Activated naive CD4-positive, alpha-beta T cell treated with anti-CD3 and anti-CD28 coated beads, Interleukin-2, amount 50 U/mL, for 16 hours (primary cell): ENCODE measurements at places on chromosomes 6 and 20.

DNA sequence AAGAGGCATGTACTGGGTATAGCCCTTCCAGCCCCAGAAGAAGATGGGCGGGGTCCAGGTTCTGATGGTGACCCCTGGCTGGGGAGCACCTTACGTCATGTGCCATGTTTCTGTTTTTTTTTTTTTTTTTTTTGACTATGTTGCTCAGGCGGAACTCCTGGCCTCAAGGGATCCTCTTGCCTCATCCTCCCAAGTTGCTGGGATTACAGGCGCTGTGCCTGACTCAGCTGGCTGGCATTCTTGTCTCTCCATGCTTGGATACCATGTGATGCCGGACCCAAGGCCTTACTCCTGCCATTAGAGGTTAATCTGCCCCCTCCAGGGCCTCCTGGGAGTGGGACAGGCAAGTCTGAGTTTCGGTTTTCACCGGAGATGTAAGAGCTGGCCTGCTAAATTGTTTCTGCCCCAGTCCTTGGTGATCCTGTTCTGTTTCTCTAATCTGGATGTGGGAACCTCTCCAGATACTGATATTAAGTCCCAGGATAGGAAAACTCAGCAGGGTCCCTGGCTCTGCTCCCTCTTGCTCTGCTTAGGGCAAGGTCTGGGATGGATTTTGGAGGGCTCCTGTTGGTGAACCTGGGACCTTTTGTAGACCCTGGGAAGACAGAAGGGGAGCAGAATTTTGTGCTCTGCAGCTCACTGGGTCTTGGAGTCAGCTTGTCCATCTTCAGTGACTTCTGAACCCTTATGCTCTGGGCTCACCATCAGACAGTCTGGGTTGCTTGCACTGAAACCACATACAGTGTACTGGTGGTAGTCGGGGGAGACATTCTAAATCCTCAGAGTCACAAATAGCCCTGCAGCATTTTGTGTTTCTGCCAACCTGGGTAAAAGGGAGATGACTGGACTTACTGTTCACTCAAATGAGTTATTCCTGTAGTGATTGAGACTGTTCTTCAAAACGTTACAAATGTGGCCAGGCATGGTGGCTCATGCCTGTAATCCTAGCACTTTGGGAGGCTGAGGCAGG is 45.1 kb downstream of the PTK7 start:
- no peak for DNase-seq

GRCh38 chr6:148144917-148145521 is 197.6 kb upstream of the SASH1 start:
- DNase-seq = peak; percentile 58

GRCh38 chr20:63093966-63094766 is 87.4 kb upstream of the BHLHE23 start:
- peak; percentile 9 for DNase-seq

GRCh38 chr6:108164815-108165706 is 761 bp upstream of the NR2E1 start:
- DNase-seq = no peak

DNA sequence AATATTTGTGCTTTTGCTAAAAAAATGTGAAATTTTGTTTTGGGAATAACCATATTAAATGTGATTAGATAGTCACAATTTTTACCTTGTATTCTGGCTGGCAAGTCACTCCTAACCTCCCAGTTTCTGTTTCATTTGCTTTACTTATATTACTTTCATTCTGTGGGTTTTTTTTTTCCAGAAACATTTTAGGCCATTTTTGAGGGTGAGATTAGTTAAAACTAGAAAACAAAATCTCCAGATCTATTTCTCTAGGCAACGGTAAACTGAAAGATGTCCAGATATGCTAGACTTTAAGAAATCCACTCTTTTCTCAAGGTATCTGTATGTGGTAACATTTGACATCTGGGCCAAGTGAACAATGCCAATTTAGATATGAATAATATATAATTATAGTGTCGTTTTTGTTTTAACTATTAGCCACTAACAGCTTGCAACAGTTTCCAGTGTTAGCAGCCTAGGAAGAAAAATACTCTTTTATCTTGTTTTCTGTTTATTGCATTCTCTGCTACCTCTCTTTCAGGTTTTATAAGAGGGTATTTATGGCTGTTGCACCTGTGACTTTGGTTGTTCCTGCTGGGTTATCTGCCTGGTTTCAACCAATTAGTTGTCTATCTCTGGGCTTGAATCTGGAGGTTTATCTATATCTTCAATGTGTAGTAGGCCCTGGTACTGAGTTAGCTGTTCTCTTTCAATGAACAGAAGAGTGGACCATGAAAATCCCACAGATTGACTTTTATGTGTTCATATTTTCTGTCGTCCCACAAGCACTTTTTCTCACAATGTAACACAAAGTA is 260.9 kb downstream of the NKAIN2 start:
- DNase-seq = no peak

GRCh38 chr20:58405504-58406291 is 16.7 kb downstream of the VAPB start:
- DNase-seq = no peak

- no peak for DNase-seq
Measured at GRCh38 chr20:44036441-44036840, 121.8 kb downstream of the TOX2 start.

GRCh38 chr20:21322083-21322710 is 19.1 kb downstream of the XRN2 start:
- DNase-seq = no peak

DNA sequence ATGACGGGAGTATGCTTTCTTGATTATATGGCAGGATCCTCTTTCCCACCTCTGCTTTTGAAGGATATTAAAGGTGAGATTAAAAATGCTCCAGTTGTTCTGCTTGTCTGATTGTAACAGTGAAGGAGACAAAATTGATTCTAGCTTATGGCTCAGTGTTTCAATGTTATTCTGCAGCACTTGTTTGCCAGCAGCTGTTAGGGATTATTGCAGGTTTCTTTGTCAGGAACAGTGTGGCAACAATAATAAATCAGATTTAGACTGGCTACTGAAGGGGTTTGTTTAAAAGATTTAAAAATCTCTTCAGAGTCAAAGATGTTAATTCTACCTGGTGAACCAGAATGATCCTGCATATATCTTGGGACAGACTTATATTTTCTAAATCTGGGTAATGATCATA is 126.9 kb downstream of the LAMA2 start:
- DNase-seq = no peak

GRCh38 chr6:5003604-5004372 is at the start of gene RPP40:
TSS of gene RPP40 (minus strand) at chr6:5004037. CDS start at chr6:5004002, 35 bp downstream.
- peak; percentile 99 for DNase-seq

DNA sequence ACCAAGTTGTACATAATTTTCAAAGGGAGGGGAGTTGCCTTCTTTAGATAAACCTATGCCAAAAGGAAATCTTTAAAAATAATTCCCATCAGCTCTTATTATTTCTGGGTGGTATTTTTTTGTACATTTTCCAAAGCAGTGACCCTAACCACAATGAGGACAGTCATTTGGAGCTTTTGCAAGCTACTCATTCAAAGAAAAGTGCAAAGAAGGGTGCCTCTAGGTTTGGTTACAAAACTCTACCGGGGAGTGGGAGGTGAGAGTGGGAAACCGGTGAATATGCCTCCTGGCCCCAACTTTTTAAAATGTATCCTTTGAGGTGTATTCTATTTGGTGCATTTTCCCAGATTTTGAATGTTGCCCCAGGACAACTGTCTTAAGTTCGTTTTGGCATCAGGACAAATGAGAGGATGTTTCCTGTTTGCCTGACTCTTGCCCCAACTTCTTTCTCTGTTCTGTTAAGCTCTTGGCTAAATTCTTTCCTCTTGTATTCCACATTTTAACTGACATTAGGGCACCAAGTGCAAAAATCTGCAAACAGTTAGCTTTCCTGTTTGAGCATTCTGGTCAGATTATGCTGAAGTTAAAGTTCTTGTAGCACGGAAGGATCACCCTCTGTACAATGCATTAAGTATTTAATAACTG is 78.9 kb downstream of the SLX4IP start:
- DNase-seq = no peak

DNA sequence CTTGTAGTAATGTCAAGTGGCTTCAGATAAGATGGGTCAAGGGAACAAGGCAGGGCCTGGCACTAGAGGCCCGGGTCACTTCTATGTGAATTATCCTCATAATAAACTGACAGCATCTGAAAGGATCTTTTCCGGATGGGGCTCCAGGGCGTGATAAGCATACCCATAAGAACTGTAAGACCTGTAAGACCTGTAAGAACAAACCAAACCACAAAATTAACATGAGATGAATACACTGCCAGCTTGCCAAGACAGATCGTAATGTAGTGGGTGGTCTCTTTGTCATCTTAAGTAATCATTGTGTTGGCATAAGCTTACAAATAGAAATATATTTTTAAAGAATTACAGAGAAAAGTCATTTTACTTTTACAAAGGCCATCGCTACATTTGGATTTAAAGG is 334.9 kb downstream of the RFPL4B start:
- no peak for DNase-seq

DNA sequence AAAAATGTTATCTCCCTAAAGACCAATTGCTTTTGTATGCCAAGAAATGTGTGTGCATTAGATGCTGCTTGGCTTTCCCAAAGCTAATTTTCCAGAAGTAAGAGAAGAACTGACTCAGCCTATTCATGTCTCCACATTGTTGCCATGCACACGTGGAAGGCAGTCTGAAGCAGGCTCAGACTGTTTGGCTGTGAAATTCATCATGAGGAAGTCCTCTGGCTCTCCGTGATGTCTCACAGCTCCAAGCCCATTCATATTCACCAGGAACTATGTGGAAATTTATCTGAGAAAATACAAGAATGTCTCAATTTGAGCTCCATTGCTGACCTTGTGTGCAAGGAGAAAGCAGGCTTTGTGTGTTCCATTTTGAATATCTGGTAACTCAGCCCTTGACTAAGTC is 1022.2 kb upstream of the GJE1 start:
- DNase-seq = no peak

- peak; percentile 12 for DNase-seq
Measured at GRCh38 chr6:112879920-112880413, 532.8 kb downstream of the RFPL4B start.

- DNase-seq = no peak
Measured at GRCh38 chr6:138347864-138348263, 29.8 kb upstream of the SMIM28 start.

DNA sequence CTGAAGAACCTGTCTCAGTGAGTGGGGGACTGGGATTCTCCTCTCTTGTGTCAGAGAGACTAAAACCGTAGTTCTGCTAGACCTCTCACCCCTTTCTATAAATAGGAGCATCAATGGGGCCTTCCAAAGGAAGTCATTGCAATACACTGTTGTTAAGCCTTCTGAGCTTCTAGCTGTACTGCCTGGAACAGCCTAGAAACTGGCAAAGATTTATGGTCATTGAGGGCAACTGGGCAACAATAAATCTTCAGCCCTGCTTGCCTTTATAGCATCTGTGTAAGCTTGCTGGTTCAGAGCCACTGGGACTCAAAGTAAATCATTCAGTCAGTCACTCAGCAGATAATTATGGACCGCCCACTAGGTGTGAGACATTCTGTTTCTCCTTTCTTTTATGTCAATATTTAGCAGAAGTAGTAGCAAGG is 53.2 kb downstream of the PPP1R14C start:
- DNase-seq = no peak

GRCh38 chr6:130598021-130598989 is 228.9 kb upstream of the SMLR1 start:
- no peak for DNase-seq

DNA sequence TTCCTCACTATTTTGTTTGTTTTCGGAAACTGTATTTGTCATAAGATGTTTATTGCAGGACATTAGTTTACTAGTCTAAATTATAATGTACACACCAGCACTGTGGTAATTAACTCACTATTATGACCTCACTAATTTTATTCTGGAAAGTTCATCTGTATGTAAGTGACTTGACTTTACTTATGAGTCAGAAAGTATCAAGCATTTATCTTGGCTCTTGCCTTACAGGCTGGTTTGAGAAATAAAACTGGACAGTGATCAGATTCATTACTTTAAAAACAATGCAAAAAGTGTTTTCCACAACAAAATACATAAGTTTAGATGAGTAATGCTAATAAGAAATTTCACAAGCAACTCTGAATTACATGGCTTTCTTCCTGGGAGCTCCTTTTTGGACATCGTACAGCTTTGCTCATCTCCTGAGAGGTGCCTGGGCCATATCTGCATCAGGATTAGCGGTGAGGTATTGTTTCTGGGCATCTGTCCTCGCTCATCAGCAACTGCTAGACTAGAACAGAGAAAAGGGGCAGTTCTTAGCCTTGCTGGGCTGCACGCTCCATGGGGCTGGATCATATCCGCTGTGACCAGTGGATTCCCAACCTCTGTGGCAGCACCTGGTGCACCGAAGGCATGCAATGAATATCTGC is 179.8 kb downstream of the SOD2 start:
- DNase-seq = no peak
